Stimulated activated CD8-positive, alpha-beta memory T cell treated with anti-CD3 and anti-CD28 coated beads, Interleukin-15, amount 100 ng/mL, for 4 hours (primary cell): ENCODE measurements at places on chromosomes 16 and 17.

DNA sequence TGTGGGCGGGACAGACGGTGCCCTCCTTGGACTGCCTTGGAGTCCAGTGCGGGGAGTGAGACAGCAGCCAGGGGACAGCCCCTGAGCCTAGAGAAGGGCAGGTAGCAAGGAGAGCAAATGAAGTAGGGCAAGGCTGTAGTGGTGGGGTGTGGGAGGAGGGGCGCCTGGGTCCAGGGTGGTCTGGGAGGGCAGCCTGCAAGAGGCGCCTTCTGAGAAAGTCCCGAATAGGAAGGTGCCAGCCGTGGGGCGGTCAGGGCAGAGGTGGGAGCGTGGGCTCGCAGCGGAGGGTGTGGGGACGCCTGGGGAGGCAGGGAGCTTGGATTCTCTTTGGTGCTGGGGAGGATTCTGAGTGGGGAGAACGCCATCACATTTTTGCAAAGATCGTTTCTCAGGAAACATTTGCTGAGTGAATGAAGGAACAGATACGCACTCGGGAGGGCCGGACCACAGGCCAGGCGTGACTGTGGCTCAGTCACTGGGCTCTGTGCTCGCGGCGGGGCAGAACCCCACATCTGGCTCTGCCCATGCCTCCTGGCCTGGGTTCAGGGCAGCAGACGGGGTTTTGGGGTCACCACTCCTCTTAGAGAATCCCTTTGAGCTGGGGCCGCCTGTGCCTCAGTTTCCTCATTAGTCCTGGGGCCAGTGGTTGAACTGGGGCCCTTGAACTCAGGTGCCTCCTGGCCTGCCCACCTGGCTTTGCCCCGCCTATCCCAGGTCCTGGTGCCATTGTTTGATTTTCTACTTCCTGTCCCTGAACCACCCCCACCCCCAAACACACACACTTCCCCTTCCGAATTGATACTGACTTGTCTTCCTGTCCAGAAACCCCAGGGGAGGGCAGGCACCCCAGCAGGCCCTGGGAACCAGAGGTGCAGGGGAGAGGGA is 4.2 kb downstream of the SNN start:
- no peak for DNase-seq

DNA sequence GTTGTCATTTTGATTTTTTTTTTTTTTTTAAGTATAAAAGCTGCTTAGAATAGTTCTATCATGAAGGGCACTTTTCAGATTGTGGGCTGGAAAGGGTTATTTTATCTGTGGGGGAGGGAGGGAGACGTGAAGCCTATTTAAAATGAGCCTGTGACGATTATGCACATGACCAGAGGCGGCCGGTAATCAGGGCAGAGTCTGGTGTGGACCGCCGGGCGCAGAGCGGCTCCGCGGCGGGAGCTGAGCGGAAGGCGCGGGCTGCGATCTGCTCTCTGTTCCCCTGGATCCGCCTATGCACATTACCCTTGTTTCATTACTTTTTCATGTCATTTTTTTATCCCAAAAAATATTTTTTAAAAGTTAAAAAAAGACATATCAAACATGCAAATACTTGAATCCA is 23.5 kb downstream of the TMC6 start:
- no peak for DNase-seq

GRCh38 chr16:29649588-29650494 is 13.2 kb upstream of the SPN start:
- DNase-seq: no peak

DNA sequence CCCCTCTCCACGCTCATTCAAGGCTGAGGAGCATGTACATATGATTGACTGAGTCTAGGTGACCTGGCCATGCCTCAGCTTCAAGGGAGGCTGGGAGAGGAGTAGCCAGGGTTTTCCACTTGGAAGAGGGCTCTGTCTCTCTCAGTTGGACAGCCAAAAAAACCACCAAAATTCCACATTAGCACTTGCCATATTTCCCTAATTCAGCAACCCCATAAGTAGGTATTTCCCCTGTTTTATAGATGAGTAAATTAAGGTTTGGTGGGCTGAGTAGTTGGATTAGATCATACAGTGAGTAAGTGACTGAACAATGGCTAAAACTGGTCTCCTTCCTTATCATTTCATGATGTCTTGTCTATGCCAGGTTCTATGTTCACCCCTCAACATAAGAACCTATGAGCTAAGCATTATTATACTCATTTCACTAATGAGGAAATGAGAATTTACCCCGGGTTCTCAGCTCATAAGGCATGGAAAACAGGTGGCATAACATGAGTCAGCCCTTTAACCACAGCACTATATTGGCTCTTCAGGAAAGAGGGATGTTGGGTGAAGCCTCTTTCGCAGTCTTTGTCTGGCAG is 68.0 kb upstream of the GAS7 start:
- no peak for DNase-seq

- DNase-seq: no peak
Observed at GRCh38 chr17:50835301-50836234, at the start of gene WFIKKN2. Gene WFIKKN2 (plus strand): TSS chr17:50835586. CDS start chr17:50835938, 352 bp downstream.

GRCh38 chr16:50550866-50551641 is 2.9 kb downstream of the NKD1 start:
- DNase-seq: no peak

DNA sequence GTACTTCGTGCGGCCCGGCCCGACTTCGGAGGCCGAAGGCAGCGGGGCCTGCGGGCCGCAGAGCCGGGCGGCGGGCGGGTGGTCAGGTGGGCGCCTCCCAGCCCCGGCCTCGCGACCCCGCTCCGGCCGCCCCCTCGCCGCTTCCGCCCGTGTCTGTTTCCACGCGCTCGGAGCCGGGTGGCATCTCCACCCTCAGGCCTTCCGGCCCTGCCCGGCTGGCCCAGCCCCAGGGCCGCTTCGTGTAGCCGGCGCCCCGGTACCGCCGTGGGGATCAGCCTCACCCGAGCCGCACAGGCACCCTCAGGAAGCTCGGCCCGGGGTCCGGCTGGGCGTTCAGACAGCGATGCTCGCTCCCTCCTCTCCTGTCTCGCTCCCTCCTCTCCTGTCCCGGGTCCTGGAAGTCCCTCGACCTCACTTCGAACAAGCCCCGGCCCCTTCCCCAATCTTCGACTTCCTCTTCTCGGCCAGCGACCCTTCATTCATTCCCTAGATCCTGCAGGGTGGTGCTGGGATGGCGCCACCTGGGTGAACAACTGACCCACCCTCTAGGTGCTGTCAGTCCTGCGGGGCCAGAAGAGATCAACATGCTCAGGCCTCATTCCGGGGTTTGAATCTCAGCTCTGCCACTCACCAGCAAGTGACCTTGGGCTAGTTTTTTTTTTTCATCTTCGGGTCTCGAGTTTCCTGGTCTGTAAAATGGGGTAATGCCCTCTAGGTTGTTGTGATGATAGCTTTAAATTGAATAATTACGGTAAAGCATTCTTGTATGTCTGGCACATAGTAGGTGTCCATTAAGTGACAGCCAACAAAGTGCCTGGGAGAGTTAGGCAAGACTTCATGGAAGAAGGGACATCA is 610 bp downstream of the VPS4A start:
- DNase-seq: no peak

DNA sequence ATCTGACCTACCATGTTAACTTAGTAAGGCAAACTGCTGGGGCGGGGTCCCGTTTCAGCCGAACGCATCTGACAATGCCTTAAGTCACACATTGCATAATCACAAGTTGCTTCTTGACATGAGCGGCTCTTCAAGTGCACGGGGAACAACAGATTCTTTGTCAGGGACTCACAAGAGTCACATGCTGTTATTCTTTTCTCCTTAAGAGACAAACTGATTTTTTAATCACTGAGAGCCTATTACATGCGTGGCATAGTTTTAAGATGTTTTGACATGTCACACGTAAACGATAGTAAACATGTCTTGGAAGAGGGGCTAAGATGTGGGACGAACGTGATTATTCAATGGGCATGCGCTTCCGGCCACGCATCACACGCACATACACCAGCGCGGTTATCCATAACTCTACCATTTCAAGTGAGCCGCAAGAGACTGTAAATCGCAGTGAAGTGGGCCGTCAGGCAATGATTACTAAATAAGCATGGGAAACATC is 63.4 kb downstream of the ADCY9 start:
- no peak for DNase-seq

DNA sequence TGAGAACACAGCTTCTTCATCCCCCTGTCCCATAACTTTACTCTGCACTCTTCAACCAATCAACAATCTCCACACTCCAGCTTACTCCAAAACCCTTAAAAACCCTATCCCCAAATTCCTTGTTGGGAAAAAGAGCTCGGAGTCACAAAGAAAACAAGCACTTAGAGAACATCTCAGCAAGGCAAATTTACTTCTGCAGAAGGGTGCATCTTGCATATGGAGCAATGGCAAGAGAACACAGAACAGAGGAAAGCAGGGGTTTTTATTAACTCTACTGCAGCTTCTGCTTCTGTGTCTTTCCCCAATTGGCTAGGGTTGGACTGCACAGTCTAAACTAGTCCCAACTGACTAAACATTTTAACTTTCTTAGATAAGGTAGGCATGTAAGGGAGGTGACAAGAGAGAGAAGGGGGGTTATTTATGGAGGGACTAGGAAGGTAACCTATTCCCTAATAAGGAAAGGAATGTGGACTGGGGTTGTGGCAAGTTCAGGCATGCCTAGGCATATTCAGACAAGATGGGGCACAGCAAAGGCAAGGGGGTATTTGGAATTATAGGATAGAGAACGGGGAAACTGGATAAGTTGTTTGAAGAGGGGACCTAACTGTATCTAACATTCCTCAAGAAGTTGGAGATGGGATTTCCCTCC is 125.5 kb downstream of the CACNG3 start:
- DNase-seq: no peak

DNA sequence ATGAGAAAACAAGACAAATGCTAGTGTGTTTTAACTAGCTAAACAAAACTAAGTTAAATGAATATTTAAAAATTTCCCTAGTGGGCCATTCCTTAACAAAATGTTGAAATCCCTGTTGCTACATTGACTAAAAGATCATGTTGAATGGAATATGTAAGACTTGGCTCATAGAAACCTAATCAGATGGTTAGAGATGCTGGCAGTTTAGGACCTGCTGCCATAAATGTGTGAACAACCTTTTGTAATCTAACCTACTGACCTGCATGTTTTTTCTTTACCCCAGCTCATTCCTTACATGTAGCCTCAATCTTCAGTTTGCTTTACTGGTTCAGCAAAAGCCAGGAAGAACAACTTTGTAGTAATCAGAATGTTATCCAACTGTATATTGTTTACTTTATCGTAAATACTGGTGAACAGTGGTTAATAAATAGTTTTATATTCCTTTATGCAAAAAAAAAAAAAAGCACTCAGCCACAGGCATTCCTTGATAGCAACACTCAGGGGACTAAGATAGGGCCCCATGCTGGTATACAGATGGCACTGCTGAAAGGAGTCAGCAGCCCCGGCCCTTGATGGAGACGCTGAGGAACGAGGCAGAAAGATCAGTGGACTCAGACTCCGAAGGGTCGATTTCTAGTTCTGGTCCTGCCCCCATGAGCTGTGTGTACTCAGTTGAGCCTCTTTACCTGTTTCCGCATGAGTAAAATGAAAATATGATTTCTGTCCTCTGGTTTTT is 78.2 kb downstream of the MARF1 start:
- no peak for DNase-seq

- no peak for DNase-seq
Observed at GRCh38 chr17:56681561-56682266, 88.2 kb downstream of the NOG start.

DNA sequence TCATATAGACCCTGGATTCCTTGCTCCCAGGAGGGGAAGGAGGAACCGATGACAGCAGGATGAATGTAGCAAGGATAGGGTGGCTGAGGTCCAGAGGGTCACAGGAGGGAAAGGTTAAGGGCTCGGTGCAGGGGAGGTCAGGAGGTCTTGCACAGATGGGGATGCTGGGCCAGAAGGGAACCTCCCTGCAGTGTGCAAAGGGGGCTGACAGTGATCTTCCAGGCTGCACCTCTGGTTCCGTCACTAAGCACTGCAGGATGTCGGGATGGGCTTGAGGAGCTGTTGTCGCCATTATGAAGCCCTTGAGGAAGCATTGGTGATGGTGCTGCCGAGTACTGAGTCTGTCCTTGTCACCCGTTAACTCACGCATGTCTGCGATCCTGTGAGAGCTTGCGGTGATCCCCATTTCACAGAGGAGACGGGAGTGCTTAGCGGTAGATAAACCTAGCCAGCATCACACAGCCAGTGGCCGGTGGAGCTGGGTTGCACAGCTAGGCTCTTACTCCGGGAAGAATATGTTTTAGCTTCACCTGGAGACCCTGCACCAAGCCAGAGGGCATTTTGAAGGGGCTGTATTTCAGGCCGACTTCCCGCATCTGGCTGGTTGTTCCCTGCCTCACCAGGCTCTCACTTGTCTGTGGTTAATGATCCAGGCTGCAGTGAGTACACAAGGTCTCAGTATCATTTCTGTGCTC is 120.4 kb downstream of the SNX29 start:
- DNase-seq: no peak

DNA sequence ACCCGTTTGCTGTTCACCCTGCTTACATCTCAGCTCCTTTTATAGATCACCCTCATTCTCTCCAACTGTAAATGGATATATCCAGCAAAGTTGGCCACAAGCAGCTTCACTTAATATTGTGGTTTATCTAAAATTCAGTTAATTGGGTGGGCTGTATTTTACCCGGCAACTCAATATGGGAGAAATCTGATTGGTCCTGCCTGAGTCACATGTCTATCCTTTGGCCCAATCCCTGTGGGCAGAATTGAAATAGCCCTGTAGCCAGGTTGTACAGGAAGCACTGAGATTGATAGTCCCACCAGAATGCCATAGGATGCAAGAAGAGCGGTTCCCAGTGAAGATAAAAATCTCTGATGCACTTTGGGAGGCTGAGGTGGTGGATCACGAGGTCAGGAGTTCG is 73.2 kb downstream of the AIPL1 start:
- no peak for DNase-seq

GRCh38 chr16:19583665-19584300 is 28.3 kb downstream of the VPS35L start:
- no peak for DNase-seq

GRCh38 chr17:41522301-41523224 is 3.9 kb upstream of the KRT15 start:
- DNase-seq: no peak

- DNase-seq: no peak
Observed at GRCh38 chr16:78773291-78773702, 673.8 kb downstream of the WWOX start.

DNA sequence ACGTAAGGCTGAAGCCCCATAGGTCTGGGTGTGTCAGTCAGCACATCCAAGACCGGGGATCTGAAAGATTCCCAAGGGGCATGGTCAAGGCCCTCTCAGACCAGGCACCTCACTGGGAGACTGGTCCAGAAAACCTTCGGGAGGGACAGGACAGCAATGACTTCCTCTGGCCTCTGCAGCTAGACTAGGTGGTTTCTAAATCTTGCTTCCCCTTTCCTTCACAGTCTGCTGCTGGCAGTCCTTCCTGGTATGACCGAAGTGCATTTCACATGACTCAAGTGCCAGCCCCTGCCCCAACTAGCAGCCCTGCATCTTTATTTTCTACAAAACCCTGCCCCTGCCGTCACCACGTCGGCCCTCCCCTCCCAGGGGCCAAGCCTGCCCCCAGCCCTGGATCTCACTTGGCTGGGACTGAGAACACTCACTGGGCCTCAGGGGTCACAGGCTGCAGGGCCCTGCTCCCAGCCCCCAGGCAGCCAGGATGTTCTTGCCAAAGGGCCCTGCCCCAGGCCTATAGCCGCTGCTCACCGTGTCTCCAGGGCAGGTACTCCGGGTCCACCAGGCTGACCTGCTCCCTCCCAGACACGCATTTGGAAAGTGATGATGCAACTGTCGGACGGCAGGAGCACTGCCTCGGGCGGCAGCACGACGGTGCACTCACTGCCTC is 18.3 kb downstream of the POLR3K start:
- DNase-seq: no peak
